ENCODE measurements at places on chromosomes 5 and 9.

DNA sequence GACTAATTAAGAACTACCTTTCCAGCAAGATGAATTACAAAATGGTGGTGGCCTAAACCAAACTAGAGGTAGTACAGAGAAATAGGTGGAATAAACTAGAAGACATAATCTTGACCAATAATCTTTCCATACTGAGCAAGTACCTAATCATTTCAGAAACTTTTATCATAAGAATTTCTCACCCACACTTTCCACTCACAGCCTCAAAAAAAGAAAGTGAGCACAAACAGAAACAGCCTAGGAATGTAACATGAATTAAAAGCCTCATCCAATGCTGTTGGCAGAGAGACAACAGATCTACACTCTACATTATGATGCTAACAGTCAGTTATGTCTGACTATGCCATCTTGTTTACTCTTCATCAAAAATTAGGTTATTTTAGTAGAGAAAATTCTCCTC, 1.3 kb downstream of the RNF38 start:
- DNase-seq, result no peak

GRCh38 chr5:87499478-87500410, 87.0 kb upstream of the CCNH start:
- DNase-seq, result no peak

- no peak for DNase-seq
Observed at GRCh38 chr5:155258161-155258560, 244.6 kb downstream of the KIF4B start.

DNA sequence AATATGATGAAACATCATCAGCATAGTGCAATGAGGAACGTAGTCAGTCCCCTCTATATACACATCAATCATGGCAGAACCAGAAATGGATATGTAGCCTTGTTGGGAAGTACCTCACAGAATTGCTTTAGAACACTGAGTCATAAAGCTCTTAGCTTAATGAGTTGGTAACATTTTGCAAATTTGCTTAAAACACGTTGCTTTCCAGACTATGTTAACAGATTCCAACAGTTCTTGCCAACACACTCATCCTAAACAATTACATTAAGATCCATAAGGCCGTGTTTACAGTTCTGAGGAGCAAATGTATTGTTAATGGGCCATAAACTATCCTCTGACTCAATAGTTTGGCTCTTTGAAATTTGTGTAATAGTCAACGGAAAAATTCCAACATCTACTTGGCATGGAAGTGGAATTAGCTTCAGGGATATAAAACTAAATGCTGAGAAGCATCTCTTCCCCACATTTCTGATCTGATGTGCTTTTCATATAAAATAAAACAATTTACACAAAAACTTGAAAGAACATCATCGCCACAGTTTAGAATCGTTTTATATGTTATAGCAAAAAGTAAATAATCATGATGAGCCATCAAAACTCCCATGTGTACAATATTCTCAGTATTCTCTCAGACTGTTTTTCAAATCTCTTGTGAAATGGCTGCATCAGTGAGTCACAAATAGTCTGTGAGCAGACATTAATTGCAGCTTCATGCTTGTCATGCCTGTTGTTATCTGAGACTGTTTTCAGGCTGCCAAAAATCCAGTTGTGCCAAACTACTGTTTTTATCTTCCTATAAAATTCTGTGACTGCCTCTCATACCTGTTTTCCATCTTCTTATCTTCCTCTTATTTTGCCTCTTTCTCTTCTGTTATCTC, 291.9 kb downstream of the COX7C start:
- DNase-seq, result no peak

GRCh38 chr5:176714067-176714466, 66.8 kb downstream of the TSPAN17 start:
- DNase-seq, result no peak

- DNase-seq, result no peak
Observed at GRCh38 chr9:72471096-72471495, 50.3 kb upstream of the TMC1 start.

- DNase-seq, result no peak
Observed at GRCh38 chr9:134211811-134212485, 47.6 kb upstream of the RNU6ATAC start.

- no peak for DNase-seq
Observed at GRCh38 chr9:84500826-84501225, 160.3 kb upstream of the SLC28A3 start.

DNA sequence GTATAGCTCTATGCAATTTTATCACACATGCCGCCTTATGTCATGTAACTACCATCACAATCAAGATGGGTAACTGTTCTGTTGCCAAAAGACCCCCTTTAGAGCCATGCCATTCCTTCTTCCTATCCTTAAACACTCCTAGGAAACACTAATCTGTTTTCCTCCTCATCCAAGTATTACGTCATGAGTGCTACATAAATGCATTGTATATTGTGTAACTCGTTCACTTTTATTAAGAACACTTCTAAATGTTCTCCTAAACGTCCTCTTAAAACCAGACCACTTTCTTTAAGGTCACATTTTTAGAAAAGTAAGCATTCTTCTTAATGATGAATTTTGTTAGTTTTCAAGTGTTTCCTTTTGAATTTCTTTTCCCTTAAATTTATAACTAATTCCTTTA, 49.8 kb upstream of the MTMR12 start:
- DNase-seq, result no peak

DNA sequence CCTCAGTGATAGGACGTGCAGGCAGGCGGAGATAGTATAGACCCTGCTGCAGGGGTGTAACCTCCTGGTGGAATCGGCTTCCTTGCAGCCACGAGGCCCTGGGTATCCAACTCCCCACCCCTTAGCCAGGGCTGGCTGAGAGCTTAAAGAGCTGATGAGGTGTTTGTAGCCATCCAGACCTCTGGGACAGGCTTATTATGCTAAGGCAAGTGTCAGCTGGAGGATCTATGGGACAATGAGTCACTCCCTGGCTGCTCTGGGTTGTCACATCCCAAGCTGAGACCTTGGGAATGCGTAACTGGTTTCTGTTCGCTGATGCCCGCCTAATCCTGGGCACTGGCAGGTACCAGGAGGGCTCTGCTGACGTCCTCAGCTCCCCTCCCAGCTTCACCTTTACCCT, 38.9 kb downstream of the DAB2IP start:
- DNase-seq, result no peak

- no peak for DNase-seq
Observed at GRCh38 chr5:17182981-17183380, 34.5 kb upstream of the BASP1 start.

DNA sequence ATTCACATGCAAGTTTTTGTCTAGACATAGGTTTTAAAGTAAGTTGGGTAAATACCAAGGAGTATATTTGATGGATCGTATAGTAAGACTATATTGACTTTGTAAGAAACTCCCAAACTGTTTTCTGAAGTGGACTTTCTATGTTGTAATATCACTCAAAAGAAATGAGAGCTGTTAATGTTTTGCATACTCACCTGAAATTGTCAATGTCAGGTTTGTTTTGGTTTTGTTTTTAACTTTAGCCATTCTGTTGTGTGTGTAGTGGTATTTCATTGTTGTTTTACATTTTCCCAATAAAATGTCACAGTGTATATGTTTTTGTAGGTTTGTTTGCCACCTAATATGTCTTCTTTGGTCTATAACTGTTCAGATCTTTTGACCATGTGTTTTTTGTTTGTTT, 375.7 kb upstream of the CDH9 start:
- DNase-seq, result no peak

DNA sequence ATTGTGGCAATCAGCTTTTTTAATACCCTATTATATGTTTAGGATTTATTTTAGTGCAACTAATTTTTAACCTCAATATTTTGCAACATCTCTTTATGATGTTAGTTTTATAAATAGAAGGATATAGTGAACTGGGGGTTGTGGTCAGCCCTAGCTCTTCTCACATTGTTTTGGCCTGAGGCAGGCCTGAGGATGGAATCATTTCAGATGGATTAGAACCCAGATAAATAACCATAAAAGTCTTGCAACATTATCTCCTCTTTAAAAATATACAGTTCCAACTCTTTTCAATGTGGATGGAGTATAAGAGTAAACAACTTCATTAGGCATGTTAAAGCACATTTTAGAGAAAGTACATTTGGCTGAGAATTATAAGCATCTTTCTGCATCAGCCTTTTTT, 522.7 kb downstream of the NR2F1-AS1 start:
- DNase-seq, result no peak

- DNase-seq, result no peak
Observed at GRCh38 chr5:16992444-16992843, 56.4 kb upstream of the MYO10 start.

GRCh38 chr5:144307736-144308135, 137.1 kb downstream of the KCTD16 start:
- DNase-seq, result no peak

DNA sequence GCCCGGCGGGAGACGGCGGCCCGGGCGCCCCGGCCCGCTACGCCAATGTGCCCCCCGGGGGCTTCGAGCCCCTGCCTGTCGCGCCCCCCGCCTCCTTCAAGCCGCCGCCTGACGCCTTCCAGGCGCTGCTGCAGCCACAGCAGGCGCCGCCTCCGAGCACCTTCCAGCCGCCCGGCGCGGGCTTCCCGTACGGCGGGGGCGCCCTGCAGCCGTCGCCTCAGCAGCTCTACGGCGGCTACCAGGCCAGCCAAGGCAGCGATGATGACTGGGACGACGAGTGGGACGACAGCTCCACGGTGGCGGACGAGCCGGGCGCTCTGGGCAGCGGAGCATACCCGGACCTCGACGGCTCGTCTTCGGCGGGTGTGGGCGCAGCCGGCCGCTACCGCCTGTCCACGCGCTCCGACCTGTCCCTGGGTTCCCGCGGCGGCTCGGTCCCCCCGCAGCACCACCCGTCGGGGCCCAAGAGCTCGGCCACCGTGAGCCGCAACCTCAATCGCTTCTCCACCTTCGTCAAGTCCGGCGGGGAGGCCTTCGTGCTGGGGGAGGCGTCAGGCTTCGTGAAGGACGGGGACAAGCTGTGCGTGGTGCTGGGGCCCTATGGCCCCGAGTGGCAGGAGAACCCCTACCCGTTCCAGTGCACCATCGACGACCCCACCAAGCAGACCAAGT, 723 bp downstream of the SNX18 start:
- DNase-seq, result peak; percentile 68

DNA sequence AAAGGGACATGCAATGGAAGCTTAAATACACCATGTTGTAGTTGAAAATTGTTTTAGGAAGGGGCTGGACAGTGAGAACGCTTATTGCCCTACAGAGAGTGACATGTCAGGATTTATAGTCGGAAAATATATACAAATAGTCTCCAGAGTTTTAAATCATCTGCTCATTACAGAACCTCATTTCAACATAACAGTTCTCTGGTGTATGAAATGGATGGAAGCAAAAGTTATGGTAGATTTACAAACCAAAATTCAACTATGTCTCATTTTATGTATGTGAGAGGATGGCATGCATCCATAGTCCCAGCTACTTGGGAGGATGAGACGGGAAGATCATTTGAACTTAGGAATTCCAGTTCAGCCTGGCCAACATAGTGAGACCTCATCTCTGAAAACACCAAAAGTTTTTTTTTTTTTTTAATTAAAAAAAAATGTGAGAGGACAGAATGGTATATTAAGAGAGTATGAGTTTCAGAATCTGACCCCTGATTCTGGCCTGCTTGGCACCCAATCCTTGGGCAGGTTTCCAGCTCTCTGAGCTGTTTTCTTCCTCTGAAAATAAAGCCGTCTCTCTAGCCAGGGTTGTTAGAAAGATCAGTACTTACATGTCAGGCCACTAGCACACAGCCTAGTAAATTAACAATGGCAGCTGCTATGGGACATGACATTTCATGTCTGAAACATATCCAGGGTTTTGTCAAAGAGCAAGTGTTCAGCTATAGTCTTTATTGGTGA, 40.1 kb downstream of the IQGAP2 start:
- no peak for DNase-seq

- no peak for DNase-seq
Observed at GRCh38 chr5:153660919-153661318, 170.4 kb downstream of the GRIA1 start.

GRCh38 chr9:87581513-87581912, 83.8 kb downstream of the DAPK1 start:
- no peak for DNase-seq

GRCh38 chr5:81007637-81008027, 47.5 kb downstream of the RASGRF2 start:
- DNase-seq, result no peak

DNA sequence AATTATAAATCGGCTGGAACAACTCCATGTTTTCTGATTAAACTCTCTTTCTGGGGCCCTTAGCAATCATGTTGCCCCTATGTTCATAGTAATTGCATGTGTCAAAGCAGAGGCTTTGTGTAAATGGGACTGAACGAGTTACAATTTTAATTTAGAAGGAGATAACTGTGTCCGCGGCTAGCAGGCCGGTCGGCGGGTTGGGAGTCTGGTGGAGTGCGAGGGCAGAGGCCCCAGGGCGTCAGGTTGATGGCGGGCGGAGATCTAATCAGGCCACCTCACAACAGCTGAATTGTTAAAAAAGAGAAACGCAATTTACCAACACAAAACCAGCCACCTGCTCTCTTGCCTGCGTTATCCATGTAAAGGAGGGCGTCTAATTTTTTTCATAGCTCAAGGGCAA, 134.9 kb upstream of the LPCAT1 start:
- no peak for DNase-seq

- DNase-seq, result no peak
Observed at GRCh38 chr9:127132921-127133647, 10.6 kb upstream of the ANGPTL2 start.

GRCh38 chr5:36772276-36773140, 104.1 kb upstream of the NIPBL start:
- no peak for DNase-seq

- no peak for DNase-seq
Observed at GRCh38 chr9:82271106-82271561, 282.6 kb downstream of the SPATA31D1 start.

- no peak for DNase-seq
Observed at GRCh38 chr9:118553465-118553864, 815.8 kb downstream of the BRINP1 start.

- no peak for DNase-seq
Observed at GRCh38 chr5:86500947-86501346, 116.8 kb upstream of the COX7C start.

GRCh38 chr5:11214864-11215644, 454.0 kb upstream of the DAP start:
- DNase-seq, result no peak

GRCh38 chr5:67214036-67214435, 17.4 kb upstream of the CD180 start:
- no peak for DNase-seq

DNA sequence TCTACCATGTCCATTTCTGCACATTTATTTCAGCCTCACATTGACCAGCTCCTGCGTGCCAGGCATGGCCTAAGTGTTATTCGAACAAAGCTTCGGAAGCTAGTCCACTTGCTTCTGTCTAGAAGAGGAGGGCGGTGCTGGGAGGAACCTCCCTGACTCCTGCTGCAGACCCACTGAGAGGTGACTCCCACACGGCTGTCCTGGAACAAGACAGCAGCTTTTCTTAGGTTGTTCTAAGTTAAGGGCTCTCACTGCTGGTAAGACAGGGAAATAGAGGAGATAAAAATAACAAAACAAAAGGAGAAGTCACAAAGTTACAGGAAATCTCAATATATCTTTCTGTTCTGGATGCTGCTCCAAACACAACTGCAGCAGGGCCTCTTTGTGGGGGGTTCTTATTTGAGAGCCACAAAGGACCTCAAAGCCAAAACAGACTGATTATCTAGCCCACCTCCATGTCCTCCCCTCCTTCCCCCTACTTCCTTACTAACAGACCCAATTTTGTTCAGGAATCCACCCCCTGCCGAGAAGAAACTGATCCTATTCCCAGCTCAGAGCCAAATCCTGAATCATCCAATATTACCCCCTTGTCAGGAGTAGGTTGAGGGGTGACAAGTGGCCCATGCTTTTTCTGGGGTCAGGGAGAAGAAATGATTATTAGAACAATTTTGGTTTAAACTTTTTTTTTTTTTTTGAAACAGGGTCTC, 28.4 kb upstream of the KCNIP1 start:
- no peak for DNase-seq
